ENCODE measurements at places on chromosomes 6 and 20.
A peak's percentile ranks its signal among the peaks of the same experiment; 100 is the strongest.

DNA sequence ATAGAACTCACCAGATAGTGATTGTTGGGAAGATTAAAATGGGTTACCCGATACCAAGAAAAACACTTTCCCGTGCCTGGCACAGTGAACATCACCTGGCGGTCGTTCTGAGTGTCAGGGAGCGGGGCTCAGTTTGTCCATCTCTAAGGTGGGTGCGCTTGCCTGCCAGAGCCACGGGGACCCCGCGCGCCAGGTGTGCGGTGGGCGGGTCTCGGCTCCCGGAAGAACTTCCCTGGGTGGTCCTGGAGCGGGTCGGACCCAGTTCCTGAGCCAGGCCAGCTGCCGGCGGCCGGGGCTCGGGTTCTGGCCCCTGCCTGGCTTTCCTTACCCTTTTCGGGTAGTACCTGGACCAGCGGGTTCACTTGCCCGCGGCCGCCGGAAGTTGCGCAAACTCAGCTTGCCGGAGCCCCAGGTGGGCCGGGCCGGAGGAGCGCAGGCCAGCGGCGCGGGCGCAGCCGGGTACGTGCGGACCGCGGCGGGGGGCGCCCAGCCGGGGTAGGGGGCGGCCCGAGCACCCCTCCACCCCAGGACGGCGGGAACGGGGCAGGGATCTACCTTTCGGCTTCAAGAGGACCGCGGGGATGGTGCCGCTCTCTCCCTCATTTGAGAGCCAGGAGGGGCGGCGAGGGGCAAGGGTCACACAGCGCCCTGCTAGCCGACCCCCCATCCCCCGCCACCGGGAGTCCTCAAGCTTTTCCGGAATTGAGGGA is 7.5 kb downstream of the FAM110A start:
- peak; percentile 79 for DNase-seq

DNA sequence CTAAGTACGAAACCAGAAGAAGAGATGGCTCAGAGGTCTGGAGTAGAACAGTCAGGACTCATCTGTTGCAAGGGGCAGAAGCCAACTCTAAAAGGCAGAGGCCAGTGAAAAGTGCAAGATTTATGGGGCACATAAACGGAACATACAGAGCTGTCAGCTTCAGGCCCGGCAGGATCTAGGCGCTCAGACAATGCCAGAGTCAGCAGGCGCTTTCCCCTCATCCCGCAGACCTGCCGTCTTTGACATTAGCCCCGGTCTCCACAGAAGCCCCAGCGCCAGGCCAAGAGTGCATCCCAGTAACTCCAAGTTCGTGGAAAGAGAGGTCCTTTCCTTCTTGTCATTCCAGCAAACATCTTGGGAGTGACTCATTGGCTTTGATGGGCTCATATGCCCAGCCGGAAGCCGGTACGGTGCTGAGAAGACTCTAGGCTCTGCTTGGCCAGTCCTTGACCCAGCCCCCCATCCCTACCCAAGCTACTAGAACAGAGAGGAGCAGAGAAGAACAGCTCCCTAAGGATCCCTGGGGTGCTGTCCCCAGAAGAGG is 260.9 kb downstream of the TAF4 start:
- no peak for DNase-seq

DNA sequence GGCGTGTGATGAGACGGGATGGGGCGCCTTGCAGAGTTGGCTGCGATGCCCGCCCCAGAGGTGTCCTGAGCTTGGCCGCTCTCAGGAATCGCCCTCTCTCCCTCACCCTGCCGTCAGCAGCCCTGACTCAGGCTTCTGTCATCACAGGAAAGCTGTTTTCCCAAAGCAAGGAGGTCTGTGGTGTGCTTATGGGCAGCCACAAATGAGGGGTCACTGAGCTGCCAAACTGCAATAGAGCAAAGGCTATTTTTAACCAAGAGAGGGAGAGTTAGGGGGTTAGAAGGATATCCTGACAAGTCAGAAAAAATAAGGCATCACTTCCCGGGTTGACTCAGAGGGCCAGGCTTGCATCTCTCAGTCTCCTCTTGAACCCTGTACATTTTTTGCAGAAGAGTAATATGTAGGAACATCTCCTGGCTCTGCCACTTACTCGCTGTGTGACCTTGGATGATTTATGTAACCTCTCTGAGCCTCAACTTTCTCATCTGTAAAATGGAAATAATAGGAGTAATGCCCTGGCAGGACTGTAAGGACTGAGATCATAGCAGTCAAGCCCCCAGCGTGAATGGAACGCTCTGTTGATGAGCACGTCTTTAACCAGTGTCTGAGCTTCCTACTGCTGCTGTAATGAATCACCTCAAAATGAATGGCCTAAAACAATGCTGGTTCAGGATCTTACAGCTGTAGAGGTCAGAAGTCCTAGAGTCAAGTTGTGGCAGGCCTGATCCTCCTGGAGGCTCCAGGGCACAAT is 181.9 kb downstream of the NFATC2 start:
- DNase-seq: no peak

- no peak for DNase-seq
These were observed 10.1 kb downstream of the ROMO1 start for GRCh38 chr20:35709259-35709658.

GRCh38 chr20:7274870-7275269 is 507.4 kb downstream of the BMP2 start:
- no peak for DNase-seq

DNA sequence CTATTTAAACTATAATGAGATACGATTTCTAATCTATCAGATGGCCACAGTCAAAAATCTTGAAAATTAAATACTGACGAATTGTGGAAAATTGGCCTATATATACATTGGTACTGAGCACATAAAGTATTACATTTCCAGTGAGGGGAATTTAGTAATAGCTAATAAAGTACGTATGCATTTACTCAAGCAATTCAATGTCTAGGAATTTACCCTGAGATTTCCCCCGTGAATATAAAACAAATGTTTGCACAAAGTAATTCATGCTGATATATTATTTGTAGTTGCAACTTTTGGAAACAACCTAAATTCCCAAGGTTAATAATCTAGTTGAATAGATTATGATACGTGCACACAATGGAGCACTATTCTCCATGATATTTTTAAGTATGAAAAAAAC is 14.7 kb upstream of the C6orf141 start:
- no peak for DNase-seq

- DNase-seq: no peak
These were observed 80.7 kb downstream of the OLIG3 start for GRCh38 chr6:137413482-137413881.

GRCh38 chr6:3961581-3962215 is 112.5 kb downstream of the FAM50B start:
- no peak for DNase-seq

- no peak for DNase-seq
These were observed 26.8 kb upstream of the TNFAIP3 start for GRCh38 chr6:137840252-137840651.

GRCh38 chr6:41624621-41625380 is 13.5 kb upstream of the MDFI start:
- DNase-seq: no peak

- no peak for DNase-seq
These were observed 160.8 kb upstream of the BMP2 start for GRCh38 chr20:6606651-6607050.

DNA sequence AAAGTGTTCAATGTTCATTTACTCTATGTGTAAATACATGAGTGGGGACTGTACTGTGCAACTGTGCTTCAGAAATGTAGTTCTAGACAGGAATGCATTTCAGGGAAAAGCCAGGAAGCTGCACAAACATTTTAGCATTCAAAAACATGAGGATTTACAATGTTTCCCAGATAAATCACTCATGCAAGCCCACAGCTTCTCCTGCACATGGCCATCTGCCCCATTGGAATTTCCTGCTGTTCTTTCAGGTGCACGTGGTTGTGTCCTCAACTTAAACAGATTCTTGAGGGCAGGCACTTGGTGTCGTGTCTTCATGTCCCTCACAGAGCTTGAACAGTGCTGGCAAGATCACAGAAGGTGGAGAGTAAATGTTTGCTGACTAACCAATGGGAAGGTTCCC is 101.5 kb downstream of the UNC5CL start:
- no peak for DNase-seq

GRCh38 chr6:120055071-120055470 is 705.5 kb upstream of the MAN1A1 start:
- no peak for DNase-seq

- DNase-seq: no peak
These were observed 86.2 kb downstream of the TFAP2C start for GRCh38 chr20:56715309-56715708.

- no peak for DNase-seq
These were observed 99.1 kb downstream of the TFAP2A start for GRCh38 chr6:10315658-10316372.

GRCh38 chr20:15700147-15700765 is 873.0 kb downstream of the KIF16B start:
- DNase-seq: no peak

- DNase-seq: no peak
These were observed 420.9 kb downstream of the GJA1 start for GRCh38 chr6:121856296-121856695.

GRCh38 chr6:67759001-67759400 is 876.1 kb upstream of the ADGRB3 start:
- no peak for DNase-seq

DNA sequence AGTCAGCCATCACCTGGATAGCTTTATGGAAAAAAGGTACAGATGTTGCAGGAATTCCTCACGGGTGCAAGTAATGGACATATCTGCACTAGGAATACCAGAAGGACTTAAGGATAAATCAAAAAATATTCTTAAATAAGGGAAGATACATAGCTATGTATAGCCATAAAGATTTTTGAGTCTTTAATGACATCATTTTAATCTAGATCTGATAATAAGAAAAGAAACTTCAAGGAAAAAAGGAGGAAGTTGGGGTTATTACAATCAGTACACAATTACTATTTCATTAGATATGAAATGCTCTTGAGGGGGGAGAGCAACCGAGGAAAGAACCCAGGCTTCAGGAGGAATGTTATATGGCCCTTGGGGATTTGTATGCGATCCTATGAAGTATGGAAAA is 110.2 kb downstream of the FOXC1 start:
- DNase-seq: no peak

GRCh38 chr6:133854364-133855275 is 34.3 kb upstream of the TCF21 start:
- no peak for DNase-seq

- DNase-seq: no peak
These were observed 119.2 kb upstream of the TAB2 start for GRCh38 chr6:149198265-149198664.

DNA sequence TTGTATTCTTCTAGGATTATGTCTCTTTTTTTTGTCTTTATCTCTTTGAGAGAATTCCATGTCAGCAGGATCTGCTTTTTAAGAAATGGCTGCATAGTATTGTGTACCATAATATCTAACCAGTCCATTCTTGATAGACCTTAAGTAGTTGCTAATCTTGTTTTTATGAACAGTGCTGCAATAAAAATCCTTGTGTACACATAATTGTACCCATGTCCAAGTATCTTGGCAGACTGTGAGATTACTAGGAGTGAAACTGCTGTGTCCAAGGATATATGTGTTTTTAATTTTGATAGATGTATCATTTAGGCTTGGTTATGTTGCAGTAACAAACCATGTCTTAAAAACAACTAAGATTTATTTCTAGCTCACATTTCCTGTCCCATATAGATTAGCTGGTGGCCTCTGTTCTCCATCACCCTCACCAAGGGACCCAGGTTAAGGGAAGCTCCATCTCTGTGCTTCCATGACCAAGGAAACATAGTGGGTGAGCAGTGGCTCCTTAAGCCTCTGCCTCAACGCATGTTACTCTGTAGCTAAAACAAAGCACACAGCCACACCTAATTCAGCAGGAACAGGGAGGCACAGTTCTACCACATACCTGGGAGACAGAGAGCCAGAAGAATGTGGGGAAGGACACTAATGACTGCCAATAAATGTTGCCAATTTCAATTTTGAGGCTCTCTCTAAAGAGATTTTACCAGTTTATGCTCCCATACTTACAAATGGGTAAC is 12.1 kb upstream of the SUMO4 start:
- DNase-seq: peak; percentile 34

- no peak for DNase-seq
These were observed 153.9 kb downstream of the MMS22L start for GRCh38 chr6:97129106-97129505.

DNA sequence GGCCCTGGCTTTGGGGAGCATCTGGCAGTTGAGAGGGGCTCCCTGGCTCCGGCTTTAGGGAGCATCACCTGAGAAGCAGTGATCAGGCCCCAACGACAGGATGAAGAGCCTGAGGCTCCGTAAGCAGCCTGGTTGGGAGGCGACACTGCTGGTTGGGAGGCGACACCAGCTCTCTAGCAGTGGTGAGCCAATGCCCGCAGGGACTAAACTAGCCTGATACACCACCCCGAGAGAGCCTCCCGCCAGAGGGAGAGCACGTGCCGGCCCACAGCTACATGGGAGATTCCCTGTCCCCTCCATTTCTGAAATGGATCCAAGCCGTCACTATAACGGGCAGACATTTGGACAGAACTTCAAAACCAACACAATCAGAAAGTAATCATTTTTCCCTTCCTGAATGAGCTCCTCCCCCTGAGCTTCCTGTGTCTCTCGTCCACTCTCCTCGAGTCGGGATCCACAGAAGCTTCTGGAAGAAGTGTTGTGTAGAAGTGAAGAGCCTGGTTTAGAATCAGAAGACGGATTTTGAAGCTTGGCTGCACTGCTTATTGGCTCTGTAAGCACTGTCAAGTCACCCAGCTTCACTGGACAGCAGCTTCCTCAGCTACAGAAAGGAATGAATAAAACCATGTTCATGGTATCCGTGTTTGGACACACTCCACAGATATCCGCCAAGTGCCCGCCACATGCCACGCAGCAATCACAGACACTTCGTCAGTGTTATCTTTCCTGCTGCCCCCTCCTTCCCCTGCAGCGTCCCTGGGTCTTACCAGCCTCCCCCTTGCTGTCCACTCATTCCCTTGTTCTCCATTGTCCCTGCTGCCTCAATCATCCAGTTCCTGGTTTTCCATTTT is 199.6 kb downstream of the TTLL2 start:
- DNase-seq: no peak

- no peak for DNase-seq
These were observed 70.2 kb downstream of the SNX9 start for GRCh38 chr6:157893238-157893637.

GRCh38 chr6:100339574-100340255 is 125.0 kb downstream of the SIM1 start:
- DNase-seq: no peak

GRCh38 chr6:75494290-75494689 is 690 bp upstream of the FILIP1 start:
- DNase-seq: no peak

GRCh38 chr6:116419069-116419786 is 41.9 kb upstream of the CALHM6 start:
- DNase-seq: no peak

- DNase-seq: no peak
These were observed 80.8 kb downstream of the CD164 start for GRCh38 chr6:109301418-109301817.
